ENCODE measurements at places on chromosomes 3 and 15. TPM values are rescaled to one million over a fixed set of nuclear protein-coding genes. Genes with fewer than 3 reads are reported as not detected.

Gene FAM3D
- total RNA-seq = not detected

Gene FBXL22
- 0.20 TPM for total RNA-seq

Gene AADACL2
- total RNA-seq = not detected

Gene FHIT
- 3.7 TPM for total RNA-seq

Gene SLTM
- 64.3 TPM for total RNA-seq

Gene XCR1
- not detected for total RNA-seq

Gene COL8A1
- total RNA-seq = 21.3 TPM

Gene ZMYND10
- total RNA-seq = 0.20 TPM

Gene ROPN1
- not detected for total RNA-seq

Gene CCDC39
- total RNA-seq = not detected

Gene AZI2
- 75.1 TPM for total RNA-seq

Gene CIDEC
- total RNA-seq = 10.3 TPM

Gene UQCC5
- total RNA-seq = 7.4 TPM

Gene PDE8A
- total RNA-seq = 19.8 TPM

Gene GUCA1C
- not detected for total RNA-seq

Gene TMEM108
- not detected for total RNA-seq

Gene HIGD2B
- not detected for total RNA-seq

Gene ARPIN
- 12.7 TPM for total RNA-seq

Gene IL20RB
- total RNA-seq = 1.8 TPM

Gene AGBL1
- total RNA-seq = not detected

Gene SPG11
- 89.9 TPM for total RNA-seq

Gene PLA2G4E
- total RNA-seq = not detected

Gene SLC6A20
- total RNA-seq = not detected

Gene ZNF106
- total RNA-seq = 77.2 TPM

Gene DPPA4
- total RNA-seq = not detected

Gene LYSMD2
- 7.2 TPM for total RNA-seq
